ENCODE measurements at places on chromosomes 2 and 18.
A peak's percentile ranks its signal among the peaks of the same experiment; 100 is the strongest.

- no peak for DNase-seq
Measured at GRCh38 chr2:71678874-71679273, 225.5 kb downstream of the DYSF start.

GRCh38 chr2:144490017-144490416 is 29.9 kb downstream of the ZEB2 start:
- DNase-seq, result no peak

- no peak for DNase-seq
Measured at GRCh38 chr2:186995092-186995491, 146.1 kb upstream of the ZSWIM2 start.

GRCh38 chr2:203722411-203722810 is 16.0 kb downstream of the CD28 start:
- no peak for DNase-seq

GRCh38 chr2:55051026-55051866 is 995 bp upstream of the RTN4 start:
- peak; percentile 98 for DNase-seq

GRCh38 chr2:223820549-223820948 is 16.8 kb downstream of the AP1S3 start:
- DNase-seq, result no peak

- DNase-seq, result peak; percentile 61
Measured at GRCh38 chr2:112938904-112939303, 27.9 kb downstream of the IL37 start.

- no peak for DNase-seq
Measured at GRCh38 chr18:23226391-23226790, 91.1 kb downstream of the CABLES1 start.

DNA sequence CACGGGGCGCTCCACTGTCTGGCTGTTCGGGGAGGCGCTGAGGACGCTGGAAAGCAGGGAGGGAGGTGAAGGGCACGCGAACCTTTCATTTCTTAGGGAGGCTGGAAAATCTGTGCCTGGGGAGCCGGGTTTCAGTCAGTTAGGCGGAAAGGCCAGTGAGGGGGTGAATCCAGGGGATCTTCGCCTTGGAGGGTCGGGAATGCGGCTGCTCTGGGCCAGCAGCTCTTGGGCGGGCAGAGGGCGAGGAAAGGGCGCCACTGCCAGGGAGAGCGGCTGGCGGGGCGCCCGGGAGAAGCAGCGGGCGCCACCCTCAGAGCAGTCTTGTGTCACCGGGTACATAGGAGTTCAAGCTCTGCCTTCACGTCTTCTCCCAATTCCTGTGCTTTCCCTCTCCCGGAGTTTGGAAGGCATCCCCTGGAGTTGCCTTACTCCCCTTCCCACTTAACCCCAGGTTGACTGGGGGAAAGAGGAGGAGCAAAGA is 1.4 kb downstream of the CCDC85A start:
- no peak for DNase-seq

GRCh38 chr2:135839713-135840112 is 2.7 kb upstream of the LCT start:
- DNase-seq, result no peak

DNA sequence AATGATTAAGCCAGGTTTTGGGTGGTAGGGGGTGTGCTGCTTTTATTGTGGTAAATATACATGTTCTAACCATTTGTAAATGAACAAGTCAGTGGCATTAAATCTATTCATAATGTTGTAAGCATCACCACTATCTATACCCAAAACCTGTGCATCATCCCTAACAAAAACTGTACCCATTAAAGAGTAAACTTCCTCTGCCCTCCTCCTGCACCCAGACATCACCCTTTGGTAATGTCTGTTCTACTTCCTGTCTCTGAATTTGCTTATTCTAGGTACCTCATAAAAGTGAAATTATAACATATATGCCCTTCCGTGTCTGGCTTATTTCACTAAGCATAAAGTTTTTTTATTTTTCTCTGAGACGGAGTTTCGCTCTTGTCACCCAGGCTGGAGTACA is 14.1 kb downstream of the RIF1 start:
- no peak for DNase-seq

GRCh38 chr2:159155320-159155719 is 131.2 kb downstream of the WDSUB1 start:
- no peak for DNase-seq

DNA sequence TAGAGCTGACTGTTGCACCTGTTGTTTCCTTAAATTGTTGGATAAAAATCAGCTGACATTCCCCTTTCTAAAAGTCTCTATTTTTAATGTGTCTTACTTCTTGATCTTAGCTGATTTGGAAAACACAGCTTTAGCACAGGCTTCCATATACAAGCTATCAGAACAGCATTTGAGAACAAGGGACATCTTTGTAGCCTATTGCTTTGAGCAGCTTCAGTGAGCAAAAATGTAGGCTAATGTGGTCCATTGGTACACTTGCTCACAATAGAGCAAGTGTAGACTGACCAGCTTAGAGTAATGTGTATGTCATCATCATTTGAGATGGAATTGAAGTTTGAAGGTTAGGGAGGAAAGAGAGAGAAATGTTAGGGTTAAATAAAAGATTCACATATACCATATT is 7.0 kb downstream of the INPP1 start:
- no peak for DNase-seq

- DNase-seq, result no peak
Measured at GRCh38 chr2:15043336-15044058, 411.0 kb downstream of the LRATD1 start.

DNA sequence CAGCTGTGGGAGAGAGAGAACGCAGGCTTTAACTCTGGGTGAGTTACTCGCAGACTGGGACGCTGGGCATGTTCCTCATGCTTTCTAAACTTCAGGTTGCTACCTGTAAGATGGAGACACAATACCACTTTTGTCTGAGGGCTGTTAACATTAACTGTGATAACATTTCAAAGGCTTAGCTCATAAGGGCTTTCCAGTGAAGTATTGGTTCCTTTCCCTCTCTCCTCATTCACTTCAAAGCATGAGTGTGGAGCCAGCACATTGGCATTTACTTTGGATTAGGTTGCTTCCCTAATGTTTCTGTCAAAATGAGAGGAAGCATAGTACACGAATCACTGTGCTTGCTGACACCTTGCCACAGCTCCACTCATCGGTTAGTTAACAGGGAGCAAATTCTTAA is 30.2 kb downstream of the INSIG2 start:
- no peak for DNase-seq

DNA sequence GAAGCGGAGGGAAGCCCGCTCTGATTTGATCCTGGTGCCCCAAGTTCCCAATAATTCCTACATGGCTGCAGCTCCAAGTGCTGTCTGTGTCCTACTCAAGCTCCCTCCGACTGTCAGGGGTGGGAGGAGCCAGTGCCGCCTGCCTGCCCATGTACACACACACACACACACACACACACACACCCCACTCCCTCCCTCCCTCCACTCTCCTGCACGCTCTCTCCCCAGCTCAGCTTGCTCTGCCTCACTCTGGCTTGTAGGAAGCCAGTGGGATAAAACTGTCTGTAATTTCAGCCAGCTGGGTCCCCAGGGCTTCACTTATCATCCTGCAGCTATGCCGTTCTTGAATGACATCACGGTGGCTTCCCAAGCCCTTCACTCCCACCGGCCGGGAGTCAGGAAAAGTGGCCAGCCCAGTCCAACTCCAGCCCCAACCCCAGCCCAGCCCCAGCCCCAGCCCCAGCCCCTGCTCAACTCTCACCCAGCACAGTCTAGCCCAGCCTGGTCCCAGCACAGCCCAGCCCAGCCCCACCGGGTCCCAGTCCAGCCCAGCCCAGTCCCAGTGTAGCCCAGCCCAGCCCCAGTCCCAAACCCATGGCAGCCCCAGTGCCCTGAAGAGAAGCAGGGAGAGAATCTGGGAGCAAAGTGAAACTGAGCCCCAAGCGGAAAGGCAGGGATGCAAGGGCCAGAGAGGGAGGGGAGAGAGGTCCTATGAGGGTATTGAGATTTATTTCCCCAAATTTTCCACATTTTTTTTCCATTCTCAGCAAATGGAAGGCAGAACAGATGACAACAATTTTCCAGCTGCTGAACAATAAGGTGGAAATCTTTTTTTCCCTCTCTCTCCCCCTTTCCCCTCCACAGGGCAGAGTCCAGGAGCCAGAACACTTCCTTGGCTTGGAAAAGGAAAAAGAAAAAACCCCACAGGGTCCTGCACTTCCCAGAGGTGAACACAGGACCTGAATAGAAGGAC is 144.0 kb downstream of the TNS1 start:
- no peak for DNase-seq

GRCh38 chr2:220821683-220822082 is 750.4 kb downstream of the EPHA4 start:
- no peak for DNase-seq

- DNase-seq, result no peak
Measured at GRCh38 chr18:21684731-21685130, 19.8 kb downstream of the ABHD3 start.

DNA sequence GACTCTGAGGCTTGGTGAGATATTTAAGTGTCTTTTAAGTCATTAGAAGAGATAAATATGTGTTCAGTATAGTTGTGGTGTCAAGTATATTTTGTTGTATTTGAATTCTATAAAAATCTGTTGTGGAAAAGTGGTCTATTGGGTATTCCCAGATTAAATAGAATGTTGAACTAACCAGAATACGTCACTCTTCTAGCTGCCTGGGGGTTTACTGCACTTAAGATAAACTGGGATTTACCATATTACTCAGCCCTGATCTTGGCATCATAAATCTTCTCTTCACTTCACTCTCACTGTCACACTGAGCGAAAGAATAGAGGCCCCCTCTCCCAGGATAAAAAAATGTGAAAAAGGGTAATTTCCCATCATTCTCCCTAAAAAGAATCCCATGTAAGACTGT is 129.8 kb downstream of the BCL2 start:
- no peak for DNase-seq

DNA sequence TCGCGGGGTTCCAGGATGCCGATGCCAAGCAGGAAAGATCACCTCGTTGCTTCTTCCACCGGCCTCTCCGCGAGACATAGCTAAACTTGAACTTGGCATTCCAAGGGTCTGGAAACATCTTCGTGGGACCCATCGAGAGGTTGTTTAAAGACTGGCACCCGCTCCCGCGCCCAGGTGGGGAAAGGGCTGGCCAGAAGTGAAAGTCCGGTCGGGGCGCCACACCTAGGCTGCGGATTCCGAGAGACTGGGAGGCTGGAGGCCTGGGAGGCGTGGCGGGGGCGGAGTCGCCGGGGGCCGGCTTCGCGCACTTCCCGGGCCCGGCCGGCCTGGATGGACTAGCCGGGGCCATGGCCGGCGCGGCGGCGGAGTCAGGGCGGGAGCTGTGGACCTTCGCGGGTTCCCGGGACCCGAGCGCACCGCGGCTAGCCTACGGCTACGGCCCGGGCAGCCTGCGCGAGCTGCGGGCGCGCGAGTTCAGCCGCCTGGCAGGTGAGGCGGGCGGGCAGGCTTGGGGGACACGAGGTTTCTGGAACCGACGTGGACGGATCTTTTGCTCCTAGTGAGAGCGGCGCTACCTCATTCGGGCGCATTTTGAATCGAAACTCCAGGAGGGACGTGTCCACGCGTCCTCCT is at the start of gene MOCOS:
MOCOS (plus strand) TSS at position 305 of the 633 bp plus-strand sequence; CDS start at position 348, 43 bp downstream.
- peak; percentile 24 for DNase-seq

GRCh38 chr2:218406949-218407618 is 7.4 kb downstream of the CTDSP1 start:
- DNase-seq, result no peak

GRCh38 chr18:72811047-72811446 is 56.7 kb downstream of the NETO1 start:
- no peak for DNase-seq

- DNase-seq, result no peak
Measured at GRCh38 chr2:115083225-115083624, 640.8 kb downstream of the DPP10 start.

- no peak for DNase-seq
Measured at GRCh38 chr2:1561811-1562421, 148.7 kb downstream of the TPO start.

GRCh38 chr18:23196119-23197007 is 61.1 kb downstream of the CABLES1 start:
- DNase-seq, result no peak

- DNase-seq, result no peak
Measured at GRCh38 chr2:168212167-168212566, 35.2 kb downstream of the STK39 start.

DNA sequence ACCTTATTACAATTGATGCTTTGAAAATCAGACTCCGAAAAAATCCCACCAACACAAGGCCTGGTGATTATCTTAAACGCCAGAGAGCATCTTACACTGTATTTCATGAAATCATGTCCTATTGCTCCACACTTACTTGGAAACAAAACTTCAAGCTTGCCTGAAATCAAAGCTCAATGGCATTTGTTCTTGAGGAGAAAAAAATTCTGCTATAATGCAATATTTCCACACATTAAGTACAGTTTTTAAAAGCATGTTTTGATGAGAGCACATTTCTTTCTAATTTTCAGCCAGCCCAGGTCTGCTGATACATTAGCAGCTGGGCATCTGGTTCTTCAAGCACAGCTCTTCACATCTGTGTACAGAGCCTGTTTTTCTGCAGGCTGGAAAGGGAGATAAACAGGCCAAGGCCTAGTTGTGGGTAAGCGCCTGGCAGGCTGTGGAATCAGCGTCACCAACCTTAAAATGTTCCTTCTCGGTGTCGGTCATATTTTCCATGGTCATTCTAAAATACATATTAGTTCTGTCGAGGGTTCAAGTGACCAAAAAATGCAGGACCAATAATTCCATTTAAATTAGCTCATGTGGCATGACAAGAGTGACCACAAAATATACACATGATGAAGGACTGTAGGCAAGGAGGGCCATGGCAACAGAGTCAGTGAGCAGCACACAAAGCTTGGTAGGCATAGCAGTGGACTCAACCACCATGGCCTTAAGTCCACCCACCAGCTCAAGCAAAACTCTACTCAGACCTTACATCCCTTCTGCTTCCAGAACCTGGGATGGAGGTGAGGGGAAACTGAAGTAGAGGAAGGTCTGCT is 20.9 kb downstream of the SLC8A1 start:
- no peak for DNase-seq

DNA sequence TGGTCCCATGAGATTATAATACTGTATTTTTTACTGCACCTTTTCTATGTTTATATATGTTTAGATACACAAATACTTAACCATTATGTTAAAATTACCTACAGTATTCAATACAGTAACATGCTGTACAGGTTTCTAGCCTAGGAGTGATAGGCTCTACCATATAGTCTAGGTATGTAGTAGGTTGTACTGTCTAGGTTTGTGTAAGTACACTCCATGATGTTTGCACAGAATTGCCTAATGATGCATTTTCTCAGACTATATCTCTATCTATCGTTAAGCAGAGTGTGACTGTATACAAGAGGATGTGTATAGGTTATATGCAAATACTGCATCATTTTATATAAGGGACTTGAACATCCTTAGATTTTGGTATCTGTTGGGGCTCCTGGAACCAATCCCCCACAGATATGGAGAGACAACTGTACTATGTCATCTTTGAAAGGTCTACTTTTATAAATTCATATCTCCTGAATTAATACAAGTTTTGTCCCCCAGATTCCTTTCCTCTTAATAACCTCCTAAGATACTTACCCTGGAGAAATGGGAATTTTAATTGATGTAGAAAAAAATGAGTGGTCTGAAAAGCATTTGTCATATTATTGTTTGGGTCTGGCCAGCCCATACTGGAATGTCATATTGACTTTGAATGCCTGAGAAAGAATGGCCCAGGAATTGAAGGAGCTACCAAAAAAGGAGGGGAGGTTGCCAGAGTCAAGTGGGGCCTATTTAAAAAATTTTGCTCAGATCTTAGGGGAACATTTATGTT is 36.6 kb downstream of the EHBP1 start:
- DNase-seq, result peak; percentile 30

- no peak for DNase-seq
Measured at GRCh38 chr2:191115804-191116203, 35.0 kb downstream of the STAT4 start.

- DNase-seq, result no peak
Measured at GRCh38 chr2:43486603-43487002, 109.2 kb downstream of the THADA start.
